Head of caudate nucleus (tissue), 42 donors: ENCODE measurements at places on chromosomes 2 and 18.

DNA sequence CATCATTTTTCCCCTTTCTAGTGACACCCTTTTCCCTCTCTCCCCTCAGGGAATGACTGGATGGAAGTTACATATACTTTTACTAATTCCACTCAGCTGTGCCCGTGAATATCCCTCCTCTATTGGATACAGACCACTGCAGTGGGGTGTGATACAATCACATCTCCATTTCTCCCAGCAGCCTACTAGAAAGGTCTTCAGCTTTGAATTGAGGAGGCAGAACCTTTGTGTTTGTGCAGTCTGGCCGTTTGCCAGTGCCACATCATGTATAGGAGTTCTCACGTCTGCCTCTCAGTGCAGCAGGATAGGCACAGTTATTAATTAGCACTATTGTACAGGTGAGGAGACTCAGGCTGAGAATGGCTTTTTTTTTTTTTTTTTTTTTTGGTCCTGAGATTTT, 16.4 kb downstream of the TNFRSF11A start:
- no peak for DNase-seq

DNA sequence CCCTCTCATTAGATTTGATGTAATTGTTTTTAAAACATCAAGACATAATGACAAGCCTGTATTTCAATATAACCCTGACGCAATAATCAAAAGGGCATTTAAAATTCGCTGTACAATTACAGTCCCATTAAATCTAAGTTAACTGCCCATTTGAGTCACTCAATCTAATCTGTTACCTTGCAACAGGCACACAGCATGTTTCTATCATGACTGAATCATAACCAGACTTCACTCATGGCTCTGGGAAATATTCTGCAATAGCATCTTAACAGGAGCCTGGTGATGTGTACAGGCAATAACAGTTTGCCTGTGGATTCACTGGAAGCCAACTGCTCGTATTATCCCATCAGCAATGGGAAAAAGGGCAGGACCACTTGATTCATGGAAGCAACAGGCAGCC, 142.3 kb upstream of the NCKAP5 start:
- no peak for DNase-seq

GRCh38 chr2:47043142-47043890, 111.8 kb downstream of the STPG4 start:
- DNase-seq: no peak

- no peak for DNase-seq
These were observed 14.4 kb upstream of the SNED1 start for GRCh38 chr2:240983996-240984498.

GRCh38 chr18:12313530-12314245, 5.6 kb downstream of the TUBB6 start:
- no peak for DNase-seq

GRCh38 chr18:31738460-31739407, 21.9 kb downstream of the SLC25A52 start:
- no peak for DNase-seq

GRCh38 chr2:230691005-230691647, 21.5 kb upstream of the CAB39 start:
- no peak for DNase-seq

DNA sequence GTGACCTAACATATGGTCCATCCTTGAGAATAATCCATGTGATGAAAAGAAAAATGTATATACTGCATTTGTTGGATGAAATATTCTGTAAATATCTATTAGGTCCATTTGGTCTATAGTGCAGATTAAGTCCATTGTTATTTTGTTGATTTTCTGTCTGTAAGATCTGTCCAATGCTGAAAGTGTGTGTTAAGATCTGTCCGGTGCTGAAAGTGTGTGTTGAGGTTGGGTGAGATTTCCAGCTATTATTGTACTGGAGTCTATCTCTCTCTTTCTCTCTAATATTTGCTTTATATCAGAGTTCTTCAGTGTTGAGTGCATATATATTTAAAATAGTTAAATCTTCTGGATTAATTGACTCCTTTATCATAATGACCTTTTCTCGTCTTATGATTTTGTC, 828.8 kb upstream of the CRIM1 start:
- no peak for DNase-seq

DNA sequence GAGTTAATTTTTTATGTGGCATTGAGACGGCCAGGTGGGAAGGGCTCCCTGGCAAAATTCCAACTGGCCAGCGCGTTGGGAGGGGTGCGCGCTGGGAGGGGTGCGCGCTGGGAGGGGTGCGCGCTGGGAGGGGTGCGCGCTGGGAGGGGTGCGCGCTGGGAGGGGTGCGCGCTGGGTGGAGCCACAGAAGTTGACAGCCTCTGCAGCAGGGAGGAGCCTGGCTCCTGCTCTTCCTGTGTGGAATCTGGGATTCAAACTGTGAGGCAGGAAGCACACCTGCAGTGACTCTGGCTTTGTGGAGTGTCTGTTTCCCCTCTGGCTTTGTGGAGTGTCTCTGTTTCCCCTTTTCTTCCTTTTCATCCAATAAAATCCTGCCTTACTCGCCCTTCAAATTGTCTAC, 147.9 kb upstream of the CBLN2 start:
- no peak for DNase-seq

- DNase-seq: no peak
These were observed 180.4 kb upstream of the MC4R start for GRCh38 chr18:60552948-60553347.

- DNase-seq: peak; percentile 48
These were observed 594.3 kb upstream of the REG3G start for GRCh38 chr2:78431241-78431640.

DNA sequence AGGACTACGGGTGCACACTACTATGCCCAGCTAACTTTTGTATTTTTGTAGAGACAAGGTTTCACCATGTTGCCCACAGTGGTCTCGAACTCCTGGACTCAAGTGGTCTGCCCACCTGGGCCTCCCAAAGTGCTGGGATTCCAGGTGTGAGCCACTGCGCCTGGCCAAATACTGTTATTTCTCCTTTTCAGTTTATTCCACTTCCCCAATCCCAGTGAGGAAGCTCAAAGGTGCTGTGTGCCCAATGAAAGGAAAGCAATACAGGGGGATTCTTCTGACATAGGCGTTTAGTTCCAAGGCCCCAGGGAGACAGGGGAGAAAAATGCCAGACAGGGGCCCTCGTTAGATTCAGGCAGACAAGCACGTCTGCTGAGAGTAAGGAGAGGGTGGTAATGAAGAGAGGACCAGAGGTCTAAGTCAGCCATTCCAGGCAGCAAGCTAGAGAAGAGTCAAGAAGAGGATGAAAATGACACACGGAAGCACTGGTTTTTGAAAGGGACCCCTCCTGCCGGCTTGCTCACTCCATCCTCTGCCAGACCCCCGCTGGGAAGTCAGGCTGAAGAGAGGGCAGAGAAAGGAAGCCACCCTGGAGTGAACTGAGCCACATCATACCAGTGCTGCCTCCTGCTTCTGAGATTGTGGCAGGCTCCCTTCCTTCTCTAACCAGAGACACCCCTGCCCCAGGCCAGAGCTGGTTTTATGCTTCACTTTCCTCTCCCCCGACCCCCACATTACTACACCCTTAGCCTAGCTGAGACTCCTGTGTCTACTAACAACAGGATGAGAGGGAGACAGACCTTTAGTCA, 6.7 kb downstream of the INO80C start:
- DNase-seq: no peak

- no peak for DNase-seq
These were observed 901.4 kb downstream of the DCDC2C start for GRCh38 chr2:4604767-4605166.
